Left renal pelvis (tissue), 4 donors: ENCODE measurements at places on chromosomes 16 and 17.
A peak's percentile ranks its signal among the peaks of the same experiment; 100 is the strongest.

GRCh38 chr17:4170639-4171280 lies 27.8 kb downstream of the CYB5D2 start:
- no peak for DNase-seq

GRCh38 chr17:39225959-39226683 lies 376 bp upstream of the STAC2 start:
- DNase-seq: peak; percentile 78

GRCh38 chr16:5911241-5911640 lies 813.6 kb upstream of the EEF2KMT start:
- no peak for DNase-seq

- DNase-seq: peak; percentile 68
Measured at GRCh38 chr17:38464723-38465390, 36.6 kb downstream of the ARHGAP23 start.

DNA sequence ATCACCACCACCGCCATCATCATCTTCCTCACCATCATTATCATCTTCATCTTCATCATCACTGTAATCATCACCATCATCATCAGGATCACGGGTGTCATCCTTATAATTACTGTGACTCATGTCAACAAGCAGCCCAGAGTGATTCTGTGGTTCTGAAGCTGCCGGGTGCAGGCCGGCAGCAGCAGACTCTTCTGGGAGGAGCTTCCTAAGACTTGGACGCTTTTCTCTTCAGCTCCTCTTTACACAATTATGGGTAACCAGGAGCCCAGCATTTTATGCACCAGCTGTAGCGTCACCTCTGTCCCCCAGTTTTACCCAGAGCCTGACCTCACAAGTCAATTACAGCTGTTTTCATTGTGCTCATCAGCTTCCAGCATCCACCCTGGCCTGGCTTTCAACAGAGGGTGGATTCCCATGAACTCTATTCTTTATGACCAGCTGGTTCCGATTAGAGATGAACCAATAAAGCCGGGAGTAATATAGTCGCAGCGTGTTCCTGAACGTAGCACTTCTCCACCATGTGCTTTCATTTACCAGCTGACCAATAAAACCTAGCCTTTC lies 275.8 kb downstream of the FOXL1 start:
- no peak for DNase-seq

DNA sequence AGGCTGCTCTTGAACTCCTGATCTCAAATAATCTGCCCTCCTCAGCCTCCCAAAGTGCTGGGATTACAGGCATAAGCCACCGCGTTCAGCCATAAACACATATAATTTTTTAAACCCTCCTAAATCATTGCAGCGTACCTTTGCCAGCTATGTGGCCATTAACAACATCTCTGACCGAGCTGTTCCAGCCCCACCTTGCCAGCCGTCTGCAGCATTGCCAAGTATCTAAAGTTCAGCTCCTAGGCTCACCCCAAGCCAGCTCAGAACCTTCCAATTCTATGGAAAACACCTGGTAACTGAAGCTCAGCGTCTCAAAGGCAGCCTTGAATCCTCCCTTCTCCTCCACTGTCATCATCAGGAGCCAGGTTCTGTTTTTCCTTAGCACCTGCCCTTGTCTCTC lies 5.1 kb upstream of the MEIOB start:
- no peak for DNase-seq

GRCh38 chr16:85662482-85662812 lies 26.3 kb downstream of the GINS2 start:
- no peak for DNase-seq

- DNase-seq: no peak
Measured at GRCh38 chr17:74130276-74130675, 73.2 kb upstream of the RPL38 start.

DNA sequence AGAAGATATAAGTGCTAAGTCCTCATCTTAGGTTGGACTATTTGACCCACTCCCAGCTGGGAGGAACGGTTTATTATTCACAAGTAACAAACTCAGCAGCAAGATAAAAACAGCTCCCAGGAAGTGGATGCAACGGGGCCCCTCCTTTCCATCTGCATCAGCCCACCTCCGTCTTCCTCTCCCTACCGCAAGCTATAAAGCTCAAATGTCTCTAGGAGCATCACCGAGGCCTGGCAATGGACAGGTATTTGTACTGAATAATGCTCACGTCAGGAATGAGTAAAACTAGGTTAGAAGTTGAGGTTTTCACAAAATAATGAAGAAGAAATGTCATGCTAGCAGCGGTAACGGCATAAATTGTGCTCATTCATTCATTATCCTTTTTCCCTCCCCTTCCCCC lies 408.7 kb upstream of the PSMD7 start:
- DNase-seq: no peak

GRCh38 chr17:2239882-2240430 lies 63.6 kb downstream of the SMG6 start:
- DNase-seq: no peak

- DNase-seq: no peak
Measured at GRCh38 chr16:58507195-58507962, 7.4 kb downstream of the NDRG4 start.

- DNase-seq: no peak
Measured at GRCh38 chr16:2121853-2122252, 13.8 kb downstream of the PKD1 start.

- DNase-seq: no peak
Measured at GRCh38 chr17:46063241-46063640, 64.2 kb downstream of the STH start.

GRCh38 chr16:66141885-66142284 lies 224.6 kb upstream of the CDH5 start:
- DNase-seq: no peak

DNA sequence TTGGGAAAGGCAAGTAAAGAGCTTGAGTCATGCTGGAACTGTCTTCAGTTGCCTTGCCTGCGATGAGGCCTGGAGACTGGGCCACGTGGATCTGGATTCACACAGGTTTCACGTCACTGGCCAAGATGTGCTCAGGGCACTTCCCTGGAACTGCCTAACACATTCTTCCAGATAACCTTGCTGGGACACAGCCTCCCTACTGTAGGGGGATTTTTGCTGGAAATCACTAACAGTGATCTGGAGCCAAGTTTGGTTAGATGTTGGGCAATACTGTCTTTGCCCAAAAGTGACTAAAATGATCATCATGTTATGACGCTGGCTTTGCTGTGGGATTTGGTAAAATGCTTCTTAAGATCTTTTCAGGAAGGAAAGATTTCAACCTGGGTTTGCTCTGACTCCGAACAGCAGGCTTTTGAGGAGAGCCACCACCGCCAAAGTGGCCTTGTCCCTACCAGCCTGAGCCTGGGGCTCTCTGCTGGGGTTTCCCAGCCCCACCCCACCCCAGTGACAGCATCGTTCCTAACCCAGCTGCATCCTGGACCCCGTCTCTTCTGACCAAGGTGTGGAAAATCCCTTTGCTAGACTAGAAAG lies 14.7 kb downstream of the C1QTNF1 start:
- no peak for DNase-seq

DNA sequence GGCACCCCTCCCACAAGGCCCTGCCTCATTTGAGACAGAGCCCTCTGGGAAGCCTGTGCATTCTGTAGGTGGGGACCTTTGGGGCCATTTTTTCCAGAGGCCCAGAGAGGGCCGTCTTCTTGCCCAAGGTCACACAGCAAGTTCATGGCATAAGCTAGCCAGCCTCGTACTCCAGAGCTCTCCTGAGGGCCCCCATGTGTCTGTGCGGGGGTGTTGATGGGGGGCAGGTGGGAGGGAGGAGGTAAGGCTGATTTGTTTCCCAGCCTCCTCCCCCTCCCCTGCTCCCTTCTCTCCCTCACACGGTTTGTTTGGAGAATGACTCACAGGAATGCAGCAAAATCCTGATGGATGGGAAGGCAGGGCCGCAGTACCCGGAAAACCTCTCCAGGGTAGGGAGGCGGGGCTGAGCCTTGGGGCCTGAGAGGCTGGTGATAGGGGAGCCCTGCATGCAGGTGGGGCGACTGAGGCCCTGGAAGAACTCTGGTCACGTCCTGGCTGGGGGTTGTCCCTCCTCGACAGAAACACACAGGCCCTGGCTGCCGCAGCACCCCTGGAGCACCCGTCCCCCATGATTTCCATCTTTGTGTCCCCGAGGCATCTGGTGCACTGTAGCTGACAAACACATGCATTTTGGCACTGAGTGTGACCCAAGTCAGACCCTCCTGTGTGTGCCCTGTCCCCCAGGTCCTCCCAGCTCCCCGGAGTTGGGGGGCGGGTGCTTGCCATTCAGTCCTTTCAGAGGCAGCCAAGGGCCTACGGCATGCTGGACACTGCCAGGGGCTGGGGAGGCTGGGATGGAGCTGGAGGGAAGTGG lies 29.7 kb downstream of the RAI1 start:
- peak; percentile 79 for DNase-seq

- DNase-seq: no peak
Measured at GRCh38 chr17:67020293-67020766, 24.0 kb upstream of the CACNG1 start.

DNA sequence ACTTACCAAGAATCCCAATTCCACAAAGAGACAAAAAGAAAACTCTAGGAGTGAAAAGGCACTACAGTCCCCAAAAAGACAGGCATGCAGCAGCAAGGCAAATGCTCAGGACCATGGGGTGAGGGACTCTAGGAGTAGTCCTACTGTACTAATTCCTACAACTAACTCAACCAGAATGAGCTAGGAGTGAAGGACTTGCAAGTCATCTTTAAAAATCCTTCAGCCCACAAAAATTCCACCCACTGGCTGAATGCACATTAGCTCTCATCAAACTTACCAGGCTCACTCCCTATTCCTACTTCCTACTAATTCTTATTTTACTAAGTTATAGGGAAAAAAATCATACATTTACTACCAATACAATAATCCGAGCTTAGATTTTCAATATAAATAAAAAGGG lies 141.7 kb upstream of the C17orf78 start:
- DNase-seq: no peak

DNA sequence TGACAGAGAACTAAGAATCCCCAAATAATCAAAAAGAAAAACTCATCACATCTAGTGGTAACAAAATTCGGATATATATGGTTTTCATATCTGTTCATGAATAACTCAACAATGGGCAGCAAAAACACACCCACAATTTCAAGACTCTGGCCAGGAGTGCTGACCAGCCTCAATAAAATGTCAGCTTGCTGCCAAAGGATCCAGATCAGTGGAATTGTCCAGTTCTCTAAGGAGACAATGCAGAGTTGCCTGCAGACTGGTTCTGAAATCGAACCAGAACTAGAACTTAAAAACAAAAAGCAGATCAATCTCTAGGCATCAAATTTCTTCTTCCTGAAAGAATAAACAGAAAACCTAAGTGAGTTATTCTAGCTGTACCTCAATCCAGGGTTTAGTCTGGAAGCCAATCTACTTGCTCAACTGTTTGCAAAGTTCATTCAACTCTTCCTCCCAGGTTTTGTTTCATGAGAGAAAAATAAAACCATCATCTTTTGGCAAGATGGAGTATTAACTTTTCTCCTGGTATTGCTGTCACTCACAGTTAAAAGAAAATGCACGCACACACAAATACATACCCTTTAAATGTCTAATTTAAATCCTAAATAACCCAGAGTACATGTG lies 61.0 kb downstream of the CFDP1 start:
- DNase-seq: no peak

DNA sequence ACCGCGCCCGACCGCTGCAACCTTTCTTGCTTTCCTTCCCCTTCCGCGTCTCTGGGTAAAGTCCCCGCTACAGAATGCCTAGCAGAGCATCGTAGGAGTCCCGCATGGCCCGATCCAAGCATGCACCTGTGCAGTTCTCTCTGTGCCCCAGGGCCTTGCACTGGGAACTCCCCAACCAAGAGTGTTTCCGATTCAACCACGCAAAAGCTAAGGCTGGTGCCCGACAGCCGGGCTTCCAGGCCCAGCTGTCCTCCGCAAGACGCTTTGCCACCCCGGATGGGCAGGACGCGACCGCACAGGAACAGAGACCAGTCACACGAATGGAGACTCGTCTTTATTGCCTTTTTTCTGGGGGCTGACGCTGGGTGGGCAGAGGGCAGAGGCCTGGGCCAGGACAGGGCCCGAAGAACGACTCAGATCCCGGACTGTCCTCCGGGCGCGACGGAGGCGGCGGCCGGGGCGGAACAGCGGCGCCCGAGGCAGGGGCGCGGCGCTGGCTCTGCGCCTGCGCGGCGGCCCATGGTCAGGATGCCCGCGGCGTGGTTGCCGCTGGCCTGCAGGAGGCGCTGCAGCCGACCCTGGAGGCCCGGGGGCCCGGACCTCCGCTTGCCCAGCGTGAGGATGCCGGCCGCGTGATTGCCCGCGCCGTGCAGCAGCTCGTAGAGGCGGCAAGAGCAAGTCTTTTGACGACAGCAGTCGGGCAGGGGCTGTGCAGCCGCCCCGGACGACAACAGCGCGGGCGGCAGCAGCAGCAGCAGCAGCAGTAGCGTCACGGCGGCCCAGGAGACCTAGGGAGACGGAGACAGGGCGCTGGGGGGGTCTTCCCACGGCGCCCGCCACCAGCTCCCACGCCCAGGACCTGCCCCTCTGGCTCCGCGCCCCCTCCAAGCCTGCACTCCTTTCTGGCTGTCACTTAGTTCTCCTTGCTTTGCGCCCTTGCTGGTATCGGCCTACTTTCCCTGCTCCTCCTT lies 1.2 kb downstream of the HCRT start:
- DNase-seq: peak; percentile 50

- DNase-seq: no peak
Measured at GRCh38 chr17:60102632-60103096, 23.9 kb upstream of the HEATR6 start.

- no peak for DNase-seq
Measured at GRCh38 chr17:42431758-42432161, 8.7 kb upstream of the CAVIN1 start.

- no peak for DNase-seq
Measured at GRCh38 chr17:78210111-78210510, 3.9 kb upstream of the BIRC5 start.

DNA sequence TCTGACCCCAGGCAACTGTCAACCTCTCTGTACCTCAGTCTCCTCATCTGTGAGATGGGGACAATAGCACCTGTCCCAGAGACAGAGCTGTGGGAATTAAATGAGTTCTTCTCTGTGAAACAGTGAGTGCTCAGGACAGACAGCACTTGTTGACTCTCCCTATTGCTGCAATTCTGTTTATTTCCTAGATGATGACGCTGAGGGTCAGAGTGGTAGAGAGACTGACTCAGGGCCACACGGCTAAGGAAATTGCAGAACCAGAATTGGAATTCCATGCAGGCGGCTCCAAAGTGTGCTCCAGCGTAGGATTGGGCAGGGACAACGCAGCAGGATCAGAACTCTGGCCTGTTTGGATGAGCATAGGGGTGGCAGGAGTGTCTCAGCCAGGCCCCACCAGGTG lies 302.2 kb downstream of the C16orf95 start:
- no peak for DNase-seq

DNA sequence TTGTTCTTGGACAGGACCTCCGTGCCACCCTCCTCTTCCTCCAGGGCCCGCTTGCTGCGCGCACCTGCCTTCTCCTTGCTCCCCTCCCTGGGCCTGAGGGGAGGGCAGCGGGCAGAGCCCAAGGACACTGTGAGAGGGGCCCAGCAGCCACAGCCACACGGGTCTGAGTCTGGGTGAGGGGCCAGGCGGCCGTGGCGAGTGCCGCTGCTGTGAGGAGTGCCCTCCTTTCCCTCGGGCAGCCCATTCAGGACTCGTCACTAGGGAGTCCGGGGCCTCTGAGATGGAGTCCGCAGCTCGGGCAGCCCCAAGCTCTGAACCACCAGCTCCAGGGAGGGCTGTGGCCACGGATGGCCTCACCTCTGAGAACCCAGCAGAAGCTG lies 5.6 kb downstream of the DUS1L start:
- DNase-seq: no peak

- DNase-seq: no peak
Measured at GRCh38 chr17:17164676-17165075, 41.5 kb downstream of the PLD6 start.

GRCh38 chr17:28777178-28777577 lies 33.4 kb downstream of the TRAF4 start:
- DNase-seq: no peak

- no peak for DNase-seq
Measured at GRCh38 chr16:56354746-56355145, 70.6 kb downstream of the AMFR start.

- no peak for DNase-seq
Measured at GRCh38 chr17:32318071-32318470, 23.9 kb downstream of the C17orf75 start.
